ENCODE measurements at places on chromosomes 13 and 19.

- DNase-seq = no peak
These were observed 134.5 kb downstream of the PCDH9 start for GRCh38 chr13:67095621-67096020.

DNA sequence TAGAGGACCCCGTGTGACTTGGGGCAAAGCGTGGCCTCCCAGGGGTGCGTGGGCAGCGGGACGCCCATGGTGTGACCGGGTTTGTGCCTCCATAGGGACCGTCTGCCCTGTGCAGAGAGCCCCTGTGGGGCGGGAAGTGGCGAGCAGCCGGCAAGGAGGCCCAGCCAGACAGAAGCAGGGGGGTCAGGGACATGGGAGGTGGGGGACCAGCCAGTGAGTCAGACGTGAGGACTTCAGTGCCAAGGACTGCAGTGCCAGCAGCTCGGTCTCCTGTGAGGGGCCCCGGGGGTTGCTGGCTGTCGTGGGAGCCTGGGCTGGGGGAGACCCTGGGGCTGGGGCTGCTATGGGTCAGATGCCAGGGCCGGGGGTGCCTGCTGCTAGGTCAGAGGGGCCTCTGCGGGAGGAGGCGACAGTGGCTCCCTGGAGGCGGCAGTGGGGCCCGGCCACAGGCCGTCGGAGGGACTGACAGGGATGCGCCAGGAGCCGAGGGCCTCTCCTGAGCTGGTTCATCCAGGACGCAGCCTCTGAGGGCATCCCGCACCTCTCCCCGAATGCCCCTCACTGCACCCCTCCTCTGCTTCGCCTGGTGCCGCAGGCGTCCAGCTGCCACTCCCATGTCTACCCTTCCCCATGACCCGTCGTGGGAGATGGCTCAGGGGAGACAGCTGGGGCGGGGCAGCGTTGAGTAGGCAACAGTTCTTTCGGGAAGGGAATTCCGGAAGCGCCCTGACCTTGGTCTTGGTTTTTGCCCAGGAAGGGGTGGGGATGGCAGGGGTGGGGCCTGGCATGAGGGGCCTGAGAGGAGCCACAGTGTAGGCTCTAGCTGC lies 80.0 kb downstream of the KDM4B start:
- no peak for DNase-seq

GRCh38 chr19:49862391-49863253 lies 4.8 kb downstream of the PNKP start:
- DNase-seq = no peak

DNA sequence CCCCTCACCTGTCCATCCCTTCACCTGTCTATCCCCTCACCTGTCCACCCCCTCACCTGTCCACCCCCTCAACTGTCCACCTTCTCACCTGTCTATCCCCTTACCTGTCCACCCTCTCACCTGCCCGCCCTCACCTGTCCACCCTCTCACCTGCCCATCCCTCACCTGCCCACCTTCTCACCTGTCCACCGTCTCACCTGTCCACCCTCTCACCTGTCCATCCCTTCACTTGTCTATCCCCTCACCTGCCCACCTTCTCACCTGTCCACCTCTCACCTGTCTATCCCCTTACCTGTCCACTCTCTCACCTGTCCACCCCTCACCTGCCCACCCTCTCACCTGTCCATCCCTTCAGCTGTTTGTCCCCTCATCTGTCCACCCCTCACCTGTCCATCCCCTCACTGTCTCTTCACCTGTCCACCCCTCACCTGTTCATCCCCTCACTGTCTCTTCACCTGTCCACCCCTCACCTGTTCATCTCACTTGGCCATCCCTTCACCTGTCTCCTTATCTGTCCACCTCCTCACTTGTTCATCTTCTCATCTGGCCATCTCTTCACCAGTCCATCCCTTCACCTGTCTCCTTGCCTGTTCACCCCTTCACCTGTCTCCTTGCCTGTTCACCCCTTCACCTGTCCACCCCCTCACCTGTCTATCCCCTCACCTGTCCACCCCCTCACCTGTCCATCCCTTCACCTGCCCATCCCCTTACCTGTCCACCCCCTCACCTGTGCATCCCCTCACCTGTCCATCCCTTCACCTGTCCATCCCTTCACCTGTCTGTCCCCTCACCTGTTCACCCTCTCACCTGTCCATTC lies 12.7 kb upstream of the KANK2 start:
- no peak for DNase-seq

GRCh38 chr13:63025741-63026140 lies 1610.1 kb upstream of the PCDH20 start:
- no peak for DNase-seq

GRCh38 chr19:45352062-45352461 lies 11.5 kb downstream of the KLC3 start:
- DNase-seq = no peak

DNA sequence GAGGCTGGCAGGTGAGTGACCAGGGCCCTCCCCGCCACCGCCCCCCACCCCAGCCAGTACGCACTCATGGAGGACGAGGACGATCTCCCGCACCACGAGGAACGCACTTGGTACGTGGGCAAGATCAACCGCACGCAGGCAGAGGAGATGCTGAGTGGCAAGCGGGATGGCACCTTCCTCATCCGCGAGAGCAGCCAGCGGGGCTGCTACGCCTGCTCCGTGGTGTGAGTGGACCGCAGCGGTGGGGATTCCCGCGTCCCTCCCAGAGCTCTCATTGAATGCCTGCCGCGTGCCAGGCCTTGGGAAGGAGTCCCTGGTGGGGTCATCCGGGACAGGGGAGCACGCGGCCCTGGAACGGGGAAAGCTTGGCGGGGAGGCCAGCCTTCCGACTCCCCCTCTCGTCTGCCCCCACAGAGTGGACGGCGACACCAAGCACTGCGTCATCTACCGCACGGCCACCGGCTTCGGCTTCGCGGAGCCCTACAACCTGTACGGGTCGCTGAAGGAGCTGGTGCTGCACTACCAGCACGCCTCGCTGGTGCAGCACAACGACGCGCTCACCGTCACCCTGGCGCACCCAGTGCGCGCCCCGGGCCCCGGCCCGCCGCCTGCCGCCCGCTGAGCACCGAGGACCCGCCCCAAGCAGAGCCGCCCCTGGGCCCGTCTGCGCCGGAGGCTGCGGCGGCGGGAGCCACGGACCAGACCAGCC lies 4.8 kb upstream of the IFI30 start:
- no peak for DNase-seq

- DNase-seq = no peak
These were observed 18.8 kb downstream of the FLT1 start for GRCh38 chr13:28475916-28476725.

- no peak for DNase-seq
These were observed 2.6 kb downstream of the PTPRS start for GRCh38 chr19:5337708-5338655.

DNA sequence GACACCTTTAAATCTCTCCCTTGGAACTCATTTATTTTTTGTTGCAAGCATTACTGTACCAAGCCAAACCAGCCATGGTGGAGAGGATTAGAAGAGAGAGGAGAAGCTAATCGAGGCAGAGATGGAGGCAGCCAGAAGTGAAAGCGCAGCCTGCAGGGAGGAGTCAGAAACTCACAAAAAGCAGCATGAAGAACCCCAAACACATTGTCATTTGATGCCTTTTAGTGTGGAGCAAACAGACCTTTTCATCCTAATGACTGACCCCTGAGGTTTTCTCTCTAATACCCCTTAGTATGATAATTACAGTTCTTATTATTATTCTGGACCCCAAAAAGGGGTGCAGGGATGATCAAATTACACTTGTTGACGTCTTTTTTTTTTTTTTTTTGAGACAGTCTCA lies 62.5 kb downstream of the TNFRSF19 start:
- no peak for DNase-seq

- no peak for DNase-seq
These were observed 46.8 kb downstream of the METTL21C start for GRCh38 chr13:102648046-102648445.

GRCh38 chr13:65553096-65553727 lies 1676.9 kb downstream of the PCDH9 start:
- DNase-seq = no peak

DNA sequence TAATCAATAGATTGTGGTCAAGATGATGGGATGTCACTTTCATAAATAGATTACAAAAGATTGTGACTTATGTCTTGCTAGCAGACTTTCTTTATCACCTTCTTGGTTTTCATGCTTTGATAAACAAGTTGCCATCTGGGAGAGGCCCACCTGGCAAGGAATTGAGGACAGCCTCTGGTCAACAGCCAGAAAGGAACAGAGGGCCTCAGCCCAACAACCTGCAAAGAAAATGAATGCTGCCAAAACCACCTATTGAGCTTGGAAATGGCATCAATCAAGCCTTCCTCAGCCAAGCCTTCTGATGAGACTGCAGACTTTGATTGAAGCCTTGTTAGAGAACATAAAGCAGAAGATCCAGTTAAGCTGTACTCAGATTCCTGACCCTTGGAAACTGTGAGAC lies 288.6 kb downstream of the SPRY2 start:
- DNase-seq = no peak

DNA sequence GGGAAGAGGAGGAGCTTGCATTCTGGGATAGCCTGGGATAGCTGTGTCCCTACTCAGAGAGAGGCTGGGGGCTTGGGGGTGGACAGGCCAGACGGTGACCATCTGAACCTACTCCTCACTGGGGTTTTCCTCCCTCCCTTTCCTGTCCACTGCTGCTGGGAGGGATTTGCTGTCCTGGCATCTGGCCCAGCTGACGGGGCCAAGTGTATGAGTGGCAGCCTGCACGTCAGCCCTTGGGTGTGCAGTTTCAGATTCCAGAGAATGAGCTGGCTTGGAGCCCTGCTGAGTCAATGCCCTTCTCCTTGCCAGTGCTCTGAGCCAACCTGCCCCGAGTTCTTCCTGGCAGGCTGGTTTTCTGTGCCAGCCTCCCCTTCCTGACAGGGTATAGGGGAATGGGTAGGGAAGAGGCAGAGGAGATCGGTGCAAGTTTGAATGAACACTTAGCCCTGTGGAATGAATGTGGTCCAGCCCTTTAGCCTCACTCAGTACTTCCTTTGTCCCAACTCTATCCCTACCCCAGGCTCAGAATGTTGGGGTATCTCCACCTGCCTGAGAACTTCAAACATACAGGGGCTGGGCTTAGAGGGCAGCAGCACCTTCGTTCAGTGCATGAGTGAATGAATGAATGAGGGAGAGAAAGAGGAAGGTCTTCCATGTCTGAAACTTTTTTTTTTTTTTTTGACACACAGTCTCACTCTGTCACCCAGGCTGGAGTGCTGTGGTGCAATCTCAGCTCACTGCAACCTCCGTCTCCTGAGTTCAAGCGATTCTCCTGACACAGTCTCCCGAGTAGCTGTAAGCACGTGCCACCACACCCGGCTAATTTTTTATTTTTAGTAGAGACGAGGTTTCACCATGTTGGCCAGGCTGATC lies 1.8 kb upstream of the ANGPTL4 start:
- no peak for DNase-seq

GRCh38 chr13:72963762-72964161 lies 95.0 kb upstream of the KLF5 start:
- DNase-seq = no peak

DNA sequence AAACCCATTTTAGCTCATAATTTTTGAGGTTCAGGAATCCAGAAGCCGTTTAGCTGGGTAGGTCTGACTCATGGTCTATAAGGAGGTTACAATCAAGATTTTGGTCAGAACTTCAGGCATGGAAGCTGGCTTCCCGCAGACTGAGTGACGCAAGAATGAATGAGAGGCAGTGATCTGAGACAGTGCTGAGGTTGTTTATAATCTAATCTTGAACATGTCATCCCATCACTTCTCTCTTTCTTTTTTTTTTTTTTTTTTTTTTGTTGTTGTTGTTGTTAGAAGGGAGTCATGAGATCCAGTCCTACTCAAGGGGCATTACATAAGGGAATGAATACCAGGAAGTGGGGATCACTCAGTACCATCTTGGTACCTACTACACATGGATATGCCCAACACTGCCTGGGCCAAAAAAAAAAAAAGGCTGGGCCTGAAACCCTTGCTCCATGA lies 217.4 kb downstream of the DLEU7 start:
- no peak for DNase-seq

GRCh38 chr19:39704181-39705044 lies at the start of gene LGALS14:
Gene LGALS14, plus strand, starts transcription at chr19:39704481. Its CDS starts 48 bp downstream, at chr19:39704529.
- no peak for DNase-seq

GRCh38 chr19:11025997-11026396 lies 63.3 kb upstream of the LDLR start:
- no peak for DNase-seq

DNA sequence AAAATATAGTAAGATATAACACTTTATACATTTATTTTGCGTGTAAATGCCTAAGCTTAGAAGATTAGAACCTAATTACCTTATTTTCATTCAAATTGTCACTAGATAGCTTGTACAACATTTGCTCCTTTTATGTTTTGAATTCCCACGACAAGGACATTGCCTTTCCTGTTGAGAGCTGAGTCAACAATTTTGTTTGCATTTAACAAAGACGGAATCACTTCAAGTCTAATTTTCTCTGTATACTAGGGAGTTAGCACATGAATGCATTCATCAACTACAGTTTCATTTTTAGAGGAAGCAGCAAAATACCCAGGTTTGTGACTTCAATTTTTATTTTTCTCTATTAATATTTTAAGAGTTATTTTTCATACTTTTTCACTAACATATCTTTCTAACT lies 48.7 kb upstream of the PCCA start:
- DNase-seq = no peak

DNA sequence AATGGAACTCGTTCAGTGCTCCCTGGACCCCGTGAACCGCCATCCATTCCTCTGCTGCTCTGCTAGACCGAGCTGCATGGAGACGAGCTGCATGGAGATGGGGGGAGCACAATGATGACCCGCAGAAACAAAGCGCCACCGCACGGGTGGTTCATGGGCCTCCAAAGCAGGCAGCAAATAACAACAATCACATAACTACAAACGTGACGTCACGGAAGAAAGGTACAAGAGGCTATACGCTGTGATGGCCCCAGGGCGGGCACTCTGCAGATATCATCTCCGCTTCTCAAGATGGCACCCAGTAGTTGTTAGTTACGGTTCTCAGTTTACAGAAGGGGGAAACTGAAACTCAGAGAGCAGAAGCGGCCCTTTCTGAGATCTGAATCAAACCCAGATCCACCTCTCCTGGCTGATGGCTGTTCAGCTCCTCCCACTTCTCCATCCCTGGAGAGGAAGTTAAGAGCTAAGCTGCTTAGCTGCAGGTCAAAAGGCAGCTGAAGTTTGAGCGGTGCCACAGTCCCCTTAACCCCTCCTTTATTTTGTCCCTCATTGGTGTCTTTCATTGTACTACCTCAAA lies 1.7 kb downstream of the ATP13A1 start:
- DNase-seq = peak; percentile 28

DNA sequence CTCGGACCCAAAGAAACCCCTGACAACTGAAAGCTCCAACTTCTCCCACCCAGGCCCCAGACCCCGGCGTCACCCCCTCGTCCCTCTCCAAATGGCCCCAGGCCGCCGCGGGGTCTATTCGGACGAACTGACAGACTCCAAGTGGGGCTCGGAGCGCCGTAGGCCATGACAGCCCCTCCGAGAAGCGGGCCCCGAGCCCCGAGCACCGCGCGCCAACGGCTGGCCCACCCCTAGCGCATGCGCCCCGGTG lies 360 bp downstream of the DDX39A start:
- no peak for DNase-seq

- no peak for DNase-seq
These were observed 92.1 kb downstream of the GPC6 start for GRCh38 chr13:93318534-93319254.

DNA sequence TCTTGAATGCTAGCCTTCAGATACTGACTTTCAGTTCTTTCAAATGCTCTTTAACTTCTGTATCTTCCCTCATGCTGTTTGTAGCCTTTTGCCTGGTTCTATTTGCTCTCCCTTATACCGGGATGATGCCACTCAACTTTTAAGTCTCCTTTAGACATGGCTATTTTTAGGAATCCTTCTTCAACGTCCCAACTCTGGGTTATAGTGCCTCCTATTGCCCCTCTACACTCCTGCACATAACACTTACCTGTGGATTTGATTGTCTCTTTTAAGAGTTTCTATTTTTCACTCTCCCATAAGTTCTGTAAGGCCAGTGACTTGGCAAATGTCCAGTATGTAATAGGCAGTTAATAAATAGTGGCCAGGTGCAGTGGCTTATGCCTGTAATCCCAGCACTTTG lies 343.0 kb downstream of the KLF5 start:
- no peak for DNase-seq

Measured in Jurkat, Clone E6-1 (cell line).